ENCODE measurements at places on chromosomes 16 and 17.

GRCh38 chr17:48725288-48726064, 2.5 kb downstream of the PRAC2 start:
- DNase-seq = no peak

- no peak for DNase-seq
Measured at GRCh38 chr17:38746849-38747462, 1.2 kb downstream of the PCGF2 start.

GRCh38 chr16:54152362-54153239, 134.0 kb downstream of the IRX3 start:
- DNase-seq = no peak

- peak; percentile 13 for DNase-seq
Measured at GRCh38 chr16:69482410-69482991, 58.1 kb downstream of the CYB5B start.

- DNase-seq = no peak
Measured at GRCh38 chr17:64172510-64172909, 42.6 kb upstream of the ERN1 start.

DNA sequence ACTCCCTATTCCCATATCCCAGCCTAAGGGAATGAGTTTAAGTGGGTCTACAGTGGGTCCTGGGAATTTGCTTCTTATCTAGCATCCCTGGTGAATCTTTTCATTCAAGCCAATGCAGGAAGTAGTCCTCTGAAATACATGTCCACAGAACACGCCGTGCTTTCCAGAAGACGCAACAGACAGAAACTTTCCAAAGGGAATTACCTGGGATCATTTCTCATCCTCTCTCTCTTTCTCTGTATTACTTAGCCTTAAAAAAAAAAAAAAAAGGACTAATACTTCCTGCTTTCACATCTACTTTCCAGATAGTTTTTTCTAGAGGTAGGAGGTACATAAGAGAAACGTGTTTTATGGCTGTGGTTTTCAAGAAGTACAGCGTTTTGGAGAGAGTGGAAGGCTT, 499.0 kb downstream of the MAF start:
- no peak for DNase-seq

- DNase-seq = no peak
Measured at GRCh38 chr17:21352221-21352980, 23.8 kb upstream of the KCNJ12 start.

DNA sequence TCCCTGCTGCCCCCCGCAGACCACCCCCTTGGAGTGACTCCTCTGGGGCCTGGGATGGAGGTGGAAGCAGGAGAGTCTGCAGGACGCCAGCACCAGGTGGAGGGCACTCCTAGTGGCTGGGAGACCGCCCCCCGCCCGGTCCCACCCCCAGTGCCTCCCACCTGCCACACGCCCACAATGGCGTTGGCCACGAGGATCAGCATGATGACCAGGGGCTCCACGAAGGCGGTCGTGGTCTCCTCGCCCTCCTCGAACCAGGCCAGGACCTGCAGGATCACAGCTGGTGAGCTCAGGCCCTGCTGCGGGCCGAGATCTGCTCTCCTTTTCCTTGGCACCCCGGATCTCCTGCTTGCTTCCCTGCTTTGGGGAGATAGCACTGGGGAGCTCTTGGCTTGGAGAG, 12.8 kb downstream of the ATP2A3 start:
- no peak for DNase-seq

- DNase-seq = no peak
Measured at GRCh38 chr17:81294512-81295030, 536 bp downstream of the SLC38A10 start.

DNA sequence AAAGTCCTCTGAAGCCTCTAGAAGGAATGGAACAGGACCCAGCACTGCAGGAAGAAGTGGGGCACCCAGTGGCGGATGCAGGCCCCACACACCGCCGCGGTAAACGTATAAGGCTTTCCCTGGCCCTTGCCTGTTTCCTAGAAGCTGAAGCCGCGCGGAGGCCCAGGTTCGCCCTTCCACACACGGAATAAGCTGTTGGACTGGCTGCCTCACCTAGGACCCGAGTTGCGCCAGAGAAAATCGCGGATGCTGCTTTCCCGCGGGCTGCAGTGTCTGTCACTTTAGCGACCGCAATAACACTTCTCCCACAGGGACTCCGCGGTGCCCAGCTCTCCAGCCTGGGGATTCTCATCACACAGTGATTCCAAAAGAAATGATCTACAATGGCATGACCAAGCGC, 1736.9 kb downstream of the TP53TG3F start:
- DNase-seq = no peak

DNA sequence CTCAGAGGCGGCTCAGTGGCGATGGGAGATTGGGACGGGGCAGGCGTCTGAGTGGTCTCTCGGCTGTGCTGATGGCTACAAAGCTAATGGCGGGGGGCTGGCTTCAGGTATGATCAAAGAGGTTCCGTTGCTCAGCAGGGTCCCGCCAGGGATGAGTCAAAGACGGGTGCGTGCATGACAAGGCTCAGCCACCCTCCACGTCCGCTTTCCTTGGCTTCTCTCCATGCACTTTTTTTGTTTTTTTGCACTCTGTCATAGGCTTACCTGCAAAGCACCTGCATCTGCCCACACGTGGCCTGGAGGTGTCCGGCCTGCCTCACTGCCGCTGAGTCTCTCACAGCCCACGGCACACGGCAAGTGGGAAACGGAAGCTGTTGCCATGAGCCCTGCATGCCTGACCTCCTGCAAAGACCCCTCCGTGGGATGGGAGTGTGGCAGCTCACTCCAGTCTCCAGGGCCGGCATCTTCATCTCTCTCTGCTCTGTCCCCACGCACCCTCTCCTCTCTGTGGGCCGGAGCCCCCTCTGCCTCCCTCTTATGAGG, 85.5 kb upstream of the ZNF469 start:
- no peak for DNase-seq

- DNase-seq = no peak
Measured at GRCh38 chr16:85639529-85640253, 26.6 kb downstream of the GSE1 start.

DNA sequence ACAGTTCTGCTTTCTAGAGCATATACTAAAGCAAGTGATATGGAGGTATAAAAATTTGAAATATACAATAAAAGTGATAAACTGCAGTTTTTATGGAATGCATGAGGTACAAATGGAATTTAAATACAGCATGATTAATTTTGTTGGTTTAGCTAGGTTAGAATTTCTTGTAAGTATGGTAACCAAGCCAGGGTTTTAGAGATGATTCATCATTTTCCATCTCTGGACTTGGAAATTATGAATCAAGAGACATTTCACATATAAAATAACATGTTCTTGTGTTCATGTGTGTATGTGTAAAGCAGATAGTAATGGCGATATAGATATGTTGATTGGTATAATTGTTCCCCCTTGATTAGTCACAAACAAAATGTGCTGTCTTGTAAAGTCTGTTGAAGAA, 1219.8 kb downstream of the CDH8 start:
- DNase-seq = no peak

DNA sequence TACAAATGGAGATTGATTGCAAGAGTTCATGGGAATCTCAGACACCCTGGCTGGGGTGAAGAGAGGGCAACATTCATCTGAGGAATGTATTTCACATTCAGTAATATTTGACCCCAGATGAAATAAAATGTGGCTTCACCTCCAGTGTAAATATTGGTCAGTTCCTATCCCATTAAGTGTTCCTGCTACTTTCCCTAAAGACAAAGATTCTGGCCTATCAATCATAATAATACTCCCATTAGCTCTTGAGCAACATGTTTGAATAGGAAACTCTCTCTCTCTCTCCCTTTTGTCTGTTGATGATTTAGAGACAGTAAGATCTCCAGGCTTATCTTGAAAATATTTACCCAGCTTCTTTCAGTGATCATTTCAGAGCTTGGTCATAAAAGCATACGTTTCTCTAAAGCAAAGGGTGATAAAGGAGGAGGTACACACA, 70.1 kb downstream of the KCNJ2 start:
- DNase-seq = no peak

- DNase-seq = no peak
Measured at GRCh38 chr17:82320140-82320840, 2.9 kb upstream of the CD7 start.

DNA sequence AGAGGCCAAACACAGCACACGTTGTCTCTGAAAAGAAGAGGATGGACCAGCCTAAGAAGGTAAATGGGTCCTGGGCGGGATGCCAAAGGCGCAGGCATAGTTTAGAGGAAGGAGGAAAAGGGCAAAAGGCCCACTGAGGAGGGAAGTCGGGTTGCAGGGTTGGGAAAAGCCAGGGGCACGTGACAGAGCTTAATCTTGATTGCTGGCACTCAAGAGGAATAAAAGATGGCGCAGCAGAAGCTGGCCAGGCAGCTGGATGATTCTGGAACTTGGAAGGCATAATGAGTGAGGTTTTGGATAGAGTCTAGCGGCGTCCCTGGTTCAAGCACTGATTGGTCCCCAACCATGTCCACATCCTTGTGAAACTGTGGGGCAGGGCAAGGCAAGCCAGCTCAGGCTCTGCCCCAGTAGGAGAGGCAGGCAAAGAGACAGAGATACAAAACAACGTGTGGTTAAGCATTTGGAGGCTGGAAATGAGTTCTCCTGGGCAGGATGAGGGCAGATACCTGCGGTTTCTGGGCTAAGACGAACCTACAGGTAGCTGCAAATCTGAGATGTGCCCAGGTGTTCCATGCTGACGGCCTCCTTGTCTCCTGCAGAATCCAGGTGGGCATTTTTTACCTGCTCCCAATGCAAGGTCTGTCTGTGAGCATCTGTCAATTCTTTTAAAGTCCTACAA, 52.7 kb upstream of the CIBAR2 start:
- no peak for DNase-seq

- DNase-seq = no peak
Measured at GRCh38 chr16:75288596-75289120, 37.2 kb upstream of the BCAR1 start.

All from hypothalamus (tissue), 51 donors.